Fibroblast of skin of abdomen (primary cell): ENCODE measurements at places on chromosomes 1 and 21.

- peak; percentile 59 for DNase-seq
Observed at GRCh38 chr1:102970496-102971078, 137.7 kb downstream of the COL11A1 start.

DNA sequence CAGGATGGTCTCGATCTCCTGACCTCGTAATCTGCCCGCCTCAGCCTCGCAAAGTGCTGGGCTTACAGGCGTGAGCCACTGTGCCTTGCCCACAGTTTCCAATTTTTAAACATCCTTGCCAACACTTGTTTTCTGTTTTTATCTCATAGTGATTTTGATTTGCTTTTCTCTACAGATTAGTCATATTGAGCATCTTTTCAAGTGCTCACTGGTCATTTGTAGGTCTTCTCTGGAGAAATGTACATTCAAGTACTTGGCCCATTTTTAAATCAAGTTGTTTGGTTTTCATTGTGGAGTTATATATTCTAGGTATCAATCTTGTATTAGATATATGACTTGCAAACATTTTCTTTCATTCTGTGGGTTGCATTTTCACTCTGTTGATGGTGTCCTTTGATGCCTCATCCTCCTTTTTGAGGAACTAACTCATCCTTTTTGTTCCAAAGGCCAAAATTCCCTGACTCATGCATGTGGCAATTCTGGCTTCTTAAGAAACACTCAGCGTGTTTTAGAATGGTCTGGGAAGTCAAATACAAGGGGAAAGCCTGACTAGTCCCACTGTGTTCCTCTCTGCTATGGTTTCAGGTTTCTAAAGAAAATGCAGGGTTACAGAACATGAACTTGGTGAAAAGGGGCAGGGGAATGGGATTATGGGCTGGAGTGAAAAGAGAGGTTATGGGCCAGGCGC is 37.3 kb downstream of the PTAFR start:
- peak; percentile 28 for DNase-seq

DNA sequence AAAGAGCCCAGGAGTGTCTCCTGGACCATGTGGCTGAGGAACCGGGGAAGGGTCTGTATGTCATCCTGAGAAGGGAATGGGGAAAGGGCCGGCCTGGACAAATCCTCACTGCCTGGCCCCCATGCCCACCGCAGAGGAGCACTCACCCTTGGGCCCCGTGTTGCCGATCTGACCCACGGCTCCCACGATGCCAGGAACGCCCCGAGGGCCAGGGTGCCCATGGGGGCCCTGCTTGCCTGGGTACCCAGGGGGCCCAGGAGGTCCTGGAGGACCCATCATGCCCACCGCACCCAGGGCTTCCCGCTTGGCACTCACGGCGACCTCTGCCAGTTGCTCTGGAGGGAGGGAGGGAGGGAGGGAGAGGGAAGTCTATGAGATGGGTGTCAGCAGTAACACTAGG is 14.6 kb downstream of the COL9A2 start:
- DNase-seq = no peak

DNA sequence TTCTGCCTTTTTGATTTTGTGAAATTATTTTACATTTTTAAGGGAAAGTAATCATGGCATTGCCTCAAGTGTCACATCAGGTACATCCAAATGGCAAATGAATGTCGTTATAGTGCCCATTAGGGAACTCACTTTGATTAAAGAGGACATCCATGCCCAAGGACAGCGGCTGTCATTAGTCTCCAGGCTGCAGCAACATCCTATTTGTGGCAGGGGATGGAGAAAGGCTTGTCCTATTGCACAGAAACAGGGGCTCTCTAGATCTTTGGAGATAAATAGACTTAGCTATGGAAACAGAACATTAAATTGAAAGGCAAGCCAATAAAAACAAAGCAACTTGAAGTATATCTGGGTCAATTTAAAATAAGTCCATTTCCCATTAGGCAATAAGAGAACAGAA is 439.3 kb downstream of the NEGR1 start:
- no peak for DNase-seq

- no peak for DNase-seq
Observed at GRCh38 chr1:62732331-62732730, 44.1 kb upstream of the DOCK7 start.

GRCh38 chr1:231463541-231463940 is 41.5 kb upstream of the EGLN1 start:
- DNase-seq = no peak

- no peak for DNase-seq
Observed at GRCh38 chr1:107889524-107889923, 75.5 kb downstream of the VAV3 start.

GRCh38 chr1:234601301-234602017 is 8.5 kb downstream of the IRF2BP2 start:
- DNase-seq = no peak

DNA sequence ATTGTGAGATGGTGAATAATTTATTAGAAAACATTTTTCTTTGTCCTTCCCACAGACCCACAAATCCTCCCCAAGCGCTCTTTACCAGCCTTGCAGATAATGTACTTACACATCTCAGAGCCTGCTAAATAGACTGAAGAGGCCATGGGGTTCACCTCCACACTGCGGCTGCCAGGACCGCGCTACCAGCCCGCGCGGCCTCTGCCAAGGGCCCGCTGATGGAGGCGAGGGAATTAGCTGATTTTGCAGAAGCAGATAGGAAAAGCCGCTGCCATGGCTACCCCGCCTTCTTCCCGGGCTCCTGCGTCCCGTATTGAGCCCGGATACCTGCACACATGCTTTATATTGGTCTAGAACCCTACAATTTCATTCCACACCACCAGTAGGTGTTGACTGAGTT is 248.0 kb upstream of the FOXD3 start:
- DNase-seq = no peak

DNA sequence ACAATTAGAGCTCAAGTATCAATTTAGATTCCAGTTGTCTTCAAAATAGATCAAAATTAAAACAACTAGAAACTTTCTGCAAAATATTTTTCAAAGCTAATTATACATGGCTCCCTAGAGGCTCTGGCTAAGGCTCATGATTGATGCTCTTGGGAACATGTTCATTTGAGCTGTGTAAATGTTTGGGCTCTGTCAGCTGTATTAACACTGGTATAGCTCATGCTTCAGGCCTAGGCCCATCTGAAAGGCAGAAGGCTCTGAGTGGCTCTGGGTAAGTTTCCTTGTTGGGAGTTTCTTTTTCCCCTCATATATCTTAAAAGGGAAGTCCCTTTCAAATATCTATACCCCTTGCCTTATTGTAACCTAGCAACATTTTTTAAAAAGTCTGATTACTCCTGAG is 81.3 kb downstream of the UROD start:
- no peak for DNase-seq

DNA sequence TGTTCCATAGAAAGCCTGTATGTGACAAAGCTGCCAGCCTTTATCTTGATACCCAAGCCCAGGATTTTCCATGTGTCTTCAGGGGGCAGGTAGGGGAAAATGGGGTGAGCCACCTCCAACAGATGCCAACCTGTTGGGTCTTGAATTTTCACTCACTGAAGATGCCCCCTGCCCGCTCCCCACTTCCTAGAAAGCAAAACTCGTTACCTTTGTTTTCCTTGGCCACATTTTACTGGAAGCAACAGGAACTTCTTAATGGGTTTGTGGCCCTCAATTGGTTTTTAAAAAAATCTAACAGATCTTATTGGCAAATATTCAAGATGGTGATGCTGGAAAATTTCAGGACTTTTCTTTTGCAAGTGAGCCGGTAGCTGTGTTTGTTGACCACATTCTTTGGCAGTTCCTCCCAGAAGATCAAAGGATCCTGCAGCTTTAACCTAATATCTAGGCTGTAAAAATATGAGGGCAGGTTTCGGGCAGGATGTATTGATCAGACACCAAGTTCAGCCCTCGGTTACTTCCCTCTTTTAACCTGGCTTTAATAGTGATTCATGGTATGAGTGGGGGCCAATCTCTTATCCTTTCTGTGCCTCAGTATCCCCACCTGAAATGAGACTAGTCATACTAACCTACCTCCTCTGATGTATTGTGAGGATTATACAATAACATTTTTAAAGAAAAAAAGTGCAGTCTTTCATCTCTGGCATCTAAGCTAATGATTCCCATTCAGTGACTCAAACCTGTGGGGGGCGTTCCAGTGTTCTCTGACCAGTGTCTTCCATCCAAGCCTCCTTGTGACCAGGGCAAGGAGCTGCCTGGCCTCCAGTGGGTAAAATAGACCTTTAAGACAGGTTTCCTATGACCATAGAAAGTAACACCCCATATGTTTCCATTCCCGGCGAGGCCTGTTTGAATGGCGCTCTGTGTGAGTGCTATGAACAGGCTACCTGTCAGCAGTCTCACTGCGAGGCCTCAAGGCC is 21.3 kb upstream of the GNPAT start:
- DNase-seq = no peak

- DNase-seq = no peak
Observed at GRCh38 chr1:244106176-244106575, 55.1 kb downstream of the ZBTB18 start.

DNA sequence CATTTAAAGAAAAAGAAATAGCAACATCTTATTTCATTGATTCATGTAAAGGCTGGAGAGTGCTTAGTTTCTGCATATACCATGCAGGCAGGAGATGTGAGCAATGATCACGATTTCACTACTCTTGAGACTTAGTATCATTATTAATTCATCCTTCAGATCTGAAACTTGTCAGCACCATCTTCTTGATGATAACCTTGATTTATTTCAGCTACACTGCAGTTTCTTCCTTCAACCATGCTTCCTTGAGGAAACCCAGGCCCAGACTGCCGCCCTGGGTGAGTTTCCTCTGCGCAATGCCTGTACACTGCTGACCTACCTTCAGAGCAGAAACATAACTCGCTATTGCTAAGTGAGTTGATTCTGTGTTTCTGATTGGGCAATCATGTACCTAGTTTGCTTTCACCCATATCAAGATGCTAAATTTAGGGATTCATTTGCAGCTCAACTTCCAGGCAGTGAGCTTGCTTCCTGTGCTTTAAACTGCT is 13.5 kb upstream of the BCL10 start:
- DNase-seq = no peak

- DNase-seq = no peak
Observed at GRCh38 chr1:167716000-167716271, 5.8 kb upstream of the MPZL1 start.

DNA sequence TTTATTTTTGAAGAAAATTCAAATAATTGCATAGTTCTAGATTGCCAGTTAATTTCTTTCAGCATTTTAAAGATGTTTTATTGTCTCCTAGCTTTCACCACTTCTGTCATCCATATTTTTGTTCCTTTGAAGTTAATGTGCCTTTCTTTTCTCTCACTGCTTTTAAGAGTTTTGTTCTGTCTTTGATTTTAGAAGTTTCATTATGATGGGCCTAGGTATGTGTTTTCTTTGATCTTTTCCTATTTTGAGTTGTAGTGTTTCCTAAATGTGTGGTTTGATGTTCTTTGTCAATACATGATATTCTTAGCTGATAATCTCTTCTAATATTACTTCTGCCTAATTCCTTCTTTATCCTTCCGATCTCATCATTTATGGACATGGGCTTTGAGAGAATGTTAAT is 378.7 kb downstream of the DISC1 start:
- no peak for DNase-seq

DNA sequence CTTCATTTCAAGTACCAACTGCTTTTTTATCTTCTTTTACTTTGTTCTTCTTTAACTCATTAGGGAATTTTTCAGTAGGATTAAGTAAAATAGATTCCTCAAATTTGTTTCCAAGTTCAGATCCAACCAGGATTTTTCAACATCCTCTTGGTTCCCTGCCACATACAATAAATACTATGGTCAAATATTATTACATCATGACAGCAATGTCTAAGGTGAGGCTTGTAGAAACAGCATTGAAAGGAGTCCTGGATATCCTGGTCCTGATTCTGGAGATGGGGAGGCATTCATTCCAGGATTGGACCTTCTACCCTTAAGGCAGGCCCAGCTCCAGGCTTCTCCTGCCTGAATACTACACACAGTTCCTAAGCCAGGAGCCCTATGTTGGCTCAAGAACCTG is 80.2 kb upstream of the F3 start:
- no peak for DNase-seq

GRCh38 chr1:67100833-67101232 is 33.9 kb downstream of the C1orf141 start:
- no peak for DNase-seq
